Glutamatergic neuron (in vitro differentiated cells): ENCODE measurements at places on chromosomes 2 and 18. TPM values are rescaled to one million over a fixed set of nuclear protein-coding genes. Genes with fewer than 3 reads are reported as not detected.

The SLC35F6 gene
- total RNA-seq, result 28.8 TPM

The C2orf80 gene
- not detected for total RNA-seq

The REG1B gene
- not detected for total RNA-seq

The ALLC gene
- total RNA-seq, result not detected

The MPP4 gene
- total RNA-seq, result 0.25 TPM

The EVX2 gene
- 0.76 TPM for total RNA-seq

The RBFA gene
- 94.6 TPM for total RNA-seq

The CHMP3 gene
- 68.4 TPM for total RNA-seq

The NYAP2 gene
- 0.32 TPM for total RNA-seq

The RAB27B gene
- total RNA-seq, result not detected

The SH3YL1 gene
- total RNA-seq, result 21.4 TPM

The WDR54 gene
- 29.5 TPM for total RNA-seq

The IL1F10 gene
- not detected for total RNA-seq

The PTPRM gene
- total RNA-seq, result 23.9 TPM

The C18orf54 gene
- 20.0 TPM for total RNA-seq

The POMC gene
- total RNA-seq, result 0.29 TPM

The HES6 gene
- 665 TPM for total RNA-seq

The UGT1A5 gene
- not detected for total RNA-seq

The XIRP2 gene
- total RNA-seq, result not detected

The HNRNPLL gene
- 79.8 TPM for total RNA-seq

The GGCX gene
- total RNA-seq, result 49.6 TPM

The TFCP2L1 gene
- 0.07 TPM for total RNA-seq

The CPS1 gene
- total RNA-seq, result 31.1 TPM

The SLC14A1 gene
- total RNA-seq, result not detected

The ERMN gene
- total RNA-seq, result not detected

The UGT1A8 gene
- not detected for total RNA-seq

The CAPN13 gene
- total RNA-seq, result not detected

The ACYP2 gene
- 8.4 TPM for total RNA-seq

The CAPN14 gene
- total RNA-seq, result 0.25 TPM

The AP1S3 gene
- 3.1 TPM for total RNA-seq

The NAT8 gene
- total RNA-seq, result not detected

The RFTN2 gene
- 2.5 TPM for total RNA-seq

The ADAM23 gene
- 16.4 TPM for total RNA-seq

The UGT1A10 gene
- total RNA-seq, result not detected

The VWC2L gene
- total RNA-seq, result 0.15 TPM

The G6PC2 gene
- total RNA-seq, result not detected

The MRPS9 gene
- total RNA-seq, result 20.3 TPM

The TMSB10 gene
- 3,273 TPM for total RNA-seq

The CPLX4 gene
- total RNA-seq, result not detected

The ME2 gene
- total RNA-seq, result 41.9 TPM

The SCG2 gene
- total RNA-seq, result 38.7 TPM

The BOK gene
- 13.8 TPM for total RNA-seq

The HOXD13 gene
- 0.17 TPM for total RNA-seq

The RAX gene
- not detected for total RNA-seq
